Foreskin melanocyte (primary cell): ENCODE measurements at places on chromosomes 11 and 22.

DNA sequence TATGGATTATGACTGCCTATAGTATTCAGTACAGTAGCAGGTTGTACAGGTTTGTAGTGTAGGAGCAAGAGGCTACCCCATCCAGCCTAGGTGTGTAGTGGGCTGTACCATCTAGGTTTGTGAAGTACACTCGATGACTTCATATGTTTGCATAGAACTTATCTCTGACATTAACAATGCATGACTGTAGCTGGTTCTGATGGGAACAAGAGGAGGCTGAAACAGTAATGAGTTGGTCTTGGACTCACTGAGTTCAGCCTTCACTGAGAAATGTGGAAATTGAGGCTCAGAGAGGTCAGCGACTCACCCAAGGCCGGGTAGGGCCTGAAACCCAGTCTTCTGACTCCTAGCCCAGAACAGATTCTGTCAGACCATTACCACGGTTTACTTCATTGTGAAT is 13.0 kb downstream of the MYO7A start:
- DNase-seq, result no peak

GRCh38 chr11:110565357-110566336 is 135.9 kb downstream of the FDX1 start:
- DNase-seq, result no peak

- DNase-seq, result no peak
These were observed 330 bp downstream of the ACP2 start for GRCh38 chr11:47248304-47248663.

DNA sequence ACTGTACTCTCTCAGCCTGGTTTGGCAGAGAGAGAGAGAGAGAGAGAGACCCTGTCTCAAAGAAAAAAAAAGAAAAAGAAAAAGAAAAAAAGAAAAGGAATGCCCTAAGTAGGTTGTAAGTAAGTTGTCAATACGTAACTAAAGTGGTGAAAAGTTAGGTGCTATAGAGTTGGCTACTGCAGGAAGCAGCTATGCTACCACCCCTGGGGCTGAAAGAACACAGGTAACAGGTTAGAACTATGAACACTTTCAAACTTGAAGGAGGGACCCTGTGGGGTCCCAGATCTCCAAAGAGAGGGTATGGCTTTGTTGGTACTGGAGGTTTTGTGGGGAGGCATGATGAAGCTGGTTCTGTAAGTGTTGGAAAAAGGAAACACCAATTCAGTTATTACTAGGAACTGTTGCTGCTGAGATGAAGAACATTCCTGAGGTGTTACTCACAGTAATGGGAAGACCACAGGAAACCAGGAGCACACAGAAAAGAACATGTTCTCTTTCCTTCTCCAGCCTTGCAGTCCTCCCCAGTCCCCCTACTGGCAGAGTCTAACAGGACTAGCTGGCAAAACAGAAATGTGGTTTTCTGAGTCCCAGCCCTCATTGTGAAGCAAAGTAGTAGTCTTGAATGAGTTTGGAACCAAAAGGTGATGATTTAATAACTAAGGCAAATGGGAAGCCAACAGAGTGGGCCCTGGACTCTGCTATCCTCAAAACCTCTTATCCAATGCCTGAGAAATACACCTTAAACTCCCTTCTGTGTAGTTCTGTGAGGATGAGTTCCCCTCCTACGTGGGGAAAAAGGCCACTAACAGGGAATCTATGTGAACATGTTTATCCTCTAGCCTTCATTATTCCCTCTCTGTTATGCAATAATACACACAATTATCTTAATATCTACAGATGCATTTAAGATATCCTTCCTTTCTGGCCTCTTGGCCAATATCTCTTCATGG is 427.0 kb upstream of the DDI1 start:
- DNase-seq, result peak; percentile 75

GRCh38 chr11:13745165-13745564 is 76.7 kb downstream of the FAR1 start:
- no peak for DNase-seq

DNA sequence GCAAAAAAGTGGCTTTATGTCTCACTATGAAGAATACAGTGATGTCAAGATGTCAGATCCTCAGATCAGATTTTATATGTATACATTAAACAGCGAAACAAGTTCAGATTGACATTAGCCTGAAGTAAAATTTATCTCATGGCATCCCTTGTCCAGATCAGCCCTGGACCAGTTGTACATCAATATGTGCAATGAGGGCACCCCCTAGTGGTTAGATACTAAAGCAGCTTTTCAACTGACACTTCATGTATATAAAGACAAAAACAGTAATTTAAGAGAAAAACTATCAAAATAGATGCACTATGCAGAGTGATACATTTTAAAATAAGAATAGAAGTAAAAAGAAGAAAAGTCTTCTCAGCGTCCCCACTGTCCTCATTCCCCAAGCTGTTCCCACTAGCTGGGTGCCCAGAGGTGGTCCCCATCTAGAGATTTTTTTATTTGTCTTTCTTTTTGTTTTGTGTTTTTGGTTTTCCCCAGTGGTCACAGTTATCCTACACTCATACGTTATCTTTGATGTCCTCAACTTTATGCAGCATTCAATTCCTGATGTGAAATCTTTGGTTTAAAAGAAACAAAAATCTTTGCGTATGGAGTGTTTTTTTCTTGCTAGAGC is 2193.4 kb upstream of the RAG2 start:
- DNase-seq, result peak; percentile 37

DNA sequence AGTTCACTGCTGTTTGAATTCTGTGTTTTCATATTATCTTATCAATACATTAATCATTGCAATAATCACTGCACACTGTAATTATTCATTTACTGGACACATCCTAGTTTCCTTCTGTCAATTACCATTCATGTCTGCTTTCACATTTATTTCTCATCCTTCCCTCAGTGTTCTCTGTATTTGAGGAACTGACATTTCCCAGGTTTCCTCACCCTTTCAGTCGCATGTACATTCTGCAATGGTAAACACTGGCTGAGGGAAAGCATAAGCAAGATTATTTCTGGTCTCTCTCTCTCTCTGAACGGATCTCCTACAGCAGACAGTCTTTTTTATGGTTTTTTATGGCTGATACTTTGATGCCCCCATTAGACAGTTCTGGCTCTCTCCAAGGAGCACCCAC is 4.2 kb upstream of the HBD start:
- no peak for DNase-seq

DNA sequence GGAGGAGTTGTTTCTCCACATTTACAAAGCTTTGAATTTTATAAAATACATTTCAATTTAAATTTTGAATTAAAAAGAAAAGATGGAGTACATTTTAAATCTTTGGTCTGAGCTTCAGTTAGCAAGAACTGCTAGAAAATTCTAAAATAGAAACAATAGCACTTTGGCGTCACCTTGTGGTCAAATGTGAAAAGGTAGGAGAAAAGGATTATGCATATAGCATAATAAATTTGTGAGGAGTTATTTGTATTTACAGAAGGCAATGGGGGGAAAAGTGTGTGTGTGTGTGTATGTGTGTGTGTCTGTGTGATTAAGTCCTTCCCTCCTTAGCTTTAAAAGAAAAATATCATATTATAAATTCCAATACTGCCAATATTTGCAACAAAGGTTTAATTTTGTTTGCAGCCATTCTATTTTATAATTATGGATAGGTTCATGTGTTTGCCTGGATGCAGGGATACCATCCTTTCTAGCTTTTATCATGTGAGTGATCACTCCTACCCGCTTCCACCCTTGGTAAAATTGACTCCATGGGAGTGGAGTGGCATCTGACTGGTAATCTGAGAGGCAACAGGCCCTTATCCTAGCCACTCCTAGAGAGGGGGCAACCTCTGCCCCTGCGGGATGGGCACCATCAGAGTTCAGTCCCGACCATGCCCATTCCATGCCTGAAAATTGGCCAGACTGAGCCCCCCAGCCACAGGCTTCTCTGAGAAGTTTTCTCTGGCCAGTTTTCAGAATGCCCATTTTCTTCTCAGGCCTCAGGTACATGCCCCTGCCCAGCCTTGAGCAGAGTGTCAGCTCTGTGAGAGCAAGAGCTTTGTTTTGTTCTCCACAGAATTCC is 13.6 kb upstream of the LGR4 start:
- DNase-seq, result peak; percentile 49

GRCh38 chr11:102241026-102241425 is 76.3 kb upstream of the BIRC3 start:
- no peak for DNase-seq

DNA sequence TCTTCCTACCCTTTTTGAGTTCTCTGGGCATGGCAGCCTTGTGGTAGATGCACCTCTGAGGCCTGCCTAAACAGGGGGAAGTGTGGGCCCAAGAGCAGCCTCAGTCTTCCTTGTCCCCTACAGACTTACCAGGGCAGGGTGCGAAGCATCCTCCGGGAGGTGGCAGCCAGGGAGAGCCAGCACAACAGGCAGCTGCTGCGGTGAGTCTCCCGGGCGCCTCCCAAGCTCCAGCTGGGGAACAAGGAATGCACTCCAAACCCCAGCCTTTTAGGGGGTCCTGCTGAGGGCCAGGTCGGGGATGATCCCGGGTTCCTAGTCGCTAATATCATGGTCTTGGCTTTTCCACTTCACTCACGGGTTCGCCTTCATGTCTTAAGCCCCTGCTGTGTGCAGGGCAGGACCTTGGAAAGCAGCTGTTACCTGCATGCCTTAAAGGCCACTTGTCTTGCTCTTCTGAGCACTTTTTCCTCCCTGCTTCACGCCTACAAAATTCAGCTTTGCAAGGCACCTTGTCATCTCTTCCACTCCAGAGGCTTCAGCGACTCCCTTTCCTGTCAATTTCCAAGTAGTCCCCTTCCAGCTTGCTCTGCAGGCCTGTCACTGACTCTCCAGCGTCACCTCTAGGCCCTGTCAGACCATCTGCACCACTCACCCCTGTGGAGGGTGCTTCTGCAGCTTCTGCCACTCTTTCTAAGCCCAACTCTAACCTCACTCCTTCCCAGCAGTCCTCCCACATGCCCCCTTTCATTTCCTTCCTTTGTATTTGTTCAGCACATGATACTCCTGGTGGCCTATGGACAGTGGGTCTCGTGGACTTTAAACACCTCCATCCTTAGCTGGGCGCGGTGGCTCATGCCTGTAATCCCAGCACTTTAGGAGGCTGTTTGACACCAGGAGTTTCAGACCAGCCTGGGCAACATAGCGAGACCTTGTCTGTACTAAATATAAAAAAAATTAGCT is 57.0 kb downstream of the PISD start:
- no peak for DNase-seq

DNA sequence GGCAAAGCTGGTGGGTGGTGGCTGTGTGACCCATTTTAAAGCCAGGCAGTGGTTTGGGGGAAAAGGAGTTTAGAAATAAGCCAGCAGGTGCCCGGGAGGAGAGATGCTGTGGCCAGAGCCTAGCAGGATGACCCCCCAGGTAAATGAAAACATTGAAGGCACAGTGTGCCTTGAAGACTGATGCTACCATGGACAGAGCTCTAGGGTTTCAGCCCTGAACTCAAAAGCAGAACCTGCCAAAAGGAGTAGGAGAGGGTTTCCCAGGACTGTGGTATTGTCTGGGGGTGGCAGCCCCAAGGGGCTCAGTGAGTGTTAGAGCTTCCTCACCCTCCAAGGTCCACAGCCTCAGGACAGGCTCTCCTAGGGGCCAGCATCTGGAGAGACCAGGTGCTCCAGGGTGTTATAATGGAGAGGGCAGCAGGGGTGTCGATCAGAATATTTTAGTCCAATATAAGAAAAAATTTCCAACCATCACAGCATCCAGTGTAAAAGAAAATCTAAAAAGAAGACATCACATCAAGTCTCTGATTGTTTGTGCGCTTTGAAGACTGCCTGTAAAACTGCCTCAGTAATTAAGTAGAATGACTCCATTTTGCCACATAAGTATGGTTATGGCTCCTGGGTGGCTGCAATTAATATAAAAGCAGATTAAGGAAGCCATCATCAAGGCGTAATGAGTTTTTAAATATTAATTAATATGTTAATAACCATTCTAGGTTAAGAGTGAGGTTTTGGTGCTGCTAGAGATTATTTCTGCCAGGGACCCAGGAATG is 88.6 kb upstream of the LMO1 start:
- no peak for DNase-seq

DNA sequence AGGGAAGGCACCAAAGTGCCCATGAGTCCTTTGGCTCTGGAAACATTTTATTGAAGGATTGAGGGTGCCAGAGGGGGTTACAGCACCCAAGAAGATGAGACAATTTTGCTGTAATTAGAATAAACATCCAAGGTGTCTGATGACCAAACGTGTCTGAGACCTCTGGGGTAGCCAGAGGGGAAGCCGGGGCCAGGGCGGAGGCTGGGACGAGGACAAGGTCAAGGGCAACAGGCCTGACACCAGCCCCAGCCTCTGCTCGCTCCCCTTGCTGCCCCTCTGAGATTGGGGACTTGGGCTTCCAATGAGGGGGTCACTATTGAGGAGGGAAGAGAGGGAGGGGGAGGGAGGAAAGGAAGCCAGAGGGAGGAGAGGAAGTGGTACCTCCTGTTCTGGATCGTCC is 25.6 kb downstream of the TMPRSS6 start:
- DNase-seq, result no peak

- DNase-seq, result no peak
These were observed 107.5 kb upstream of the SESN3 start for GRCh38 chr11:95338430-95338991.

DNA sequence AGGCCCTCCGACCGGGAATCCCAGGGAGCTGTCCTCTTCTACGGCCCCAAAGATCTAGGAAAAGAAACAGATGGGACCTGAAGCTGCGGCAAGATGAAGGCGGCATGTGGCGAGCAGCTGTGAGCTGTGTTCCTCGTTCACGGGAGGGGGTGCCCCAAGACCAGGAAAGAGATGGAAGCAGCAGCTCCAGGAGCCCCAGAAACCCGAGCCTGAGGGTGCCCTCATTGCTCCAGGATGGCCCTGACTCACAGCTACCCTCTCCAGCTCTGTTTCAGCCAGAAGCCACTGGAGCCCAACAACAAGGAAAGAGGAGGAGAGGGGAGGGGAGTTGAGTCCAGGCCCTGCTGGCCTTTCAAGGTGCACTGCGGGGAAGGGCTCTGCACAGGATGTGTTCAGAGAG is 23.7 kb upstream of the NAP1L4 start:
- DNase-seq, result no peak

GRCh38 chr11:110147962-110148709 is 54.9 kb downstream of the ZC3H12C start:
- DNase-seq, result no peak

DNA sequence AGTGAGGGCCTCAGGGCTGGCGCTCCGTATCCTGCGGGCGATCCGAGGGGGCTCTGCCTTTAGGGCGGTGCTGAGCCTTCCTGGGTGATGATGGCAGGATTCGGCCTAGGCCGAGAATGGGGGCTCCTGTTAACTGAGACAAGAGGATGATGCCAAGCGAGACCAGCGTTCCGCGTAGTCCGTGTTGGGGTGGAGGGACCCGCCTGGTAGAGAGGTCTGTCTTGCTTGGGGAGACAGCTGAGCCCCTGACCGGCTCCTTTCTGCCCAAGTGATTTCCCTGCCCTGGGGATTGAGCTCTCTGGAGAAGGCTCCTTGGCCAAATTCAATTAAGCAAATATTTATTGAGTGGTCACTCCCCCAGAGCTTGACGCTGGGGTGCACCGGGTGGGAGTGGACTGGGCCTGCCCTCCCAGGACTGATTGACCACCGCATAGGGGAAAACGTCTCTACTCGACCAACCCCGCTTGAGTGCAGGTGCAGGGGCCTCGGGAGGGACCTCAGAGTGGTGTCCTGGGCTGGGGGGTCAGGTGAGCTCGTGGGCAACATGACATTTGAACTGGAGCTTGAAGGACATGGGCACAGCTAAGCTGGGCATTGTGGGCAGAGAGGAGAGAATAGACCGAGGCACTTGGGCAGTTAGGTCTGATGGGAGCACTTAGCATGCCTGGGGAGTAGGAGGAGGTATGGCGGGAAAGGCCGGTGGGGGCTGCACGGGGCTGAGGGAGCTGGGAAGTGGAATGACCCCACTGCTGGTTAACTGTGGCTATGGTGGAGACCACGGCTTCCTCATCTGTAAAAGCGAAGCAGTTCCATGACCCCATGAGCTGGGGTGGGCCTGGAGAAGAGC is 1.1 kb downstream of the GNAZ start:
- no peak for DNase-seq
